Aorta (tissue), 5 donors: ENCODE measurements at places on chromosomes 12 and 14. TPM values are rescaled to one million over a fixed set of nuclear protein-coding genes. Genes with fewer than 3 reads are reported as not detected.

GRCh38 chr14:103729496-103730448 lies 14.2 kb downstream of the ZFYVE21 start:
- no peak for DNase-seq
- H3K4me1 ChIP-seq, result no peaks in the 10 kb centered on the region
- peaks cover 5% of the 10 kb centered on the region for H3K36me3 ChIP-seq
- no peak overlapping the region for H3K27ac ChIP-seq
- H3K4me3 ChIP-seq, result no peak overlapping the region

DNA sequence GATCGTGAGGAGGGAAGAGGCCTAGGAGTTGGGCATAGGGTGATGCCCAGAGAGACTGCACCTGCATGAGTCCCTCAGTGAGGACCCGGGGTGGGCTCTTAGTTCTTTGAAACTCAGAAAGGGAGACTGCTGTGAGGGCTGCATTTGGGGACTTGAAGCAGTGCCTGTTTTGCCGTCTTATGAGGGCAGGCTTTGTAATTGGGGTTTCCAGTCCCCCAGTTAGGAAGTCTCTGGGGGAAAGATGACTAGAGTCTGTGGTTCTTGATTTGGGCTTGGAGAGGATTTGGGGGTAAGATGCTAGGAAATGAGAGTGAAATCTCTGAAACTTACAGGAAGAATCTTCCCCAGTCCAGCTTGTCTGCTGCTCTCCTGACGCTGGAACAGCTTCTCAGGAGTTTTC lies 99.6 kb downstream of the ARF6 start:
- no peaks in the 10 kb centered on the region for H3K4me1 ChIP-seq
- no peaks in the 10 kb centered on the region for H3K27me3 ChIP-seq
- no peak for DNase-seq

DNA sequence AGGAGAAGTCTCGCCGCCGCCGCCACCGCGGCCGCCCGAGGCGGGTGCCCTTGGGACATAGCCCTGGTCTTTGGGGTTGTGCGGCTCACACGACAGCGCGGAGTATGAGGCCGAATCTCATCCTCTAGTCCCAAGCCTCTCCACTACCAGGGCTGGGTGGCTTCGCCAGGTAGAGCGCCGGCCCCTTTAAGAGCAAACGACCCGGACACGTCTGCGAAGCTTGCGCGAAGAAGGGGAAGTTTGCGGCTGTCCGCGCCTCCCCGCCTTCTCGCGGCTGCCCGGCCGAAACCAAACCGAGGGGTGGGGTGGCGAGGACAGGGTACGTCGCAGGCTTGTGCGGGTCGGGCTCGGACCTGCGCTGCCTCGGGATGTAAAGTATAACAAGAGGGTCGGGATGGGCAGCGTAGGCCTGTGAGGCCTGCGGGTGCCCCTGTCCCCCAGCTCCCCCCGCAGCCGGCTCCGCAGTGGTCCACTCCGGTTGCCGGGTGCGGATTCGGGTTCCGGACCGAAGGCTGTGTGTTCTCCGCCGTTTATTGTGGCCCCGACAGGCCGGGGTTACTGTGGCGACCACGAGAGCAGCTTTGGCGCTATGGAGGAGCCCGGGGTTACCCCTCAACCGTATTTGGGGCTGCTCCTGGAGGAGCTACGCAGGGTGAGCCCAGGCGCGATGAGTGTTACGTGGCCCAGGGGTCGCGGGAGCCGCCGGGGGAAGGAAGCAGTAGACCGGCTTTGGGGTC lies 33.3 kb downstream of the MIA2 start:
- H3K27me3 ChIP-seq, result no peaks in the 10 kb centered on the region
- no peaks in the 10 kb centered on the region for H3K36me3 ChIP-seq
- no peaks in the 10 kb centered on the region for H3K4me1 ChIP-seq
- DNase-seq, result peak; percentile 91
- H3K27ac ChIP-seq, result peak overlapping the region; percentile 47
- peak overlapping the region; percentile 63 for H3K4me3 ChIP-seq

DNA sequence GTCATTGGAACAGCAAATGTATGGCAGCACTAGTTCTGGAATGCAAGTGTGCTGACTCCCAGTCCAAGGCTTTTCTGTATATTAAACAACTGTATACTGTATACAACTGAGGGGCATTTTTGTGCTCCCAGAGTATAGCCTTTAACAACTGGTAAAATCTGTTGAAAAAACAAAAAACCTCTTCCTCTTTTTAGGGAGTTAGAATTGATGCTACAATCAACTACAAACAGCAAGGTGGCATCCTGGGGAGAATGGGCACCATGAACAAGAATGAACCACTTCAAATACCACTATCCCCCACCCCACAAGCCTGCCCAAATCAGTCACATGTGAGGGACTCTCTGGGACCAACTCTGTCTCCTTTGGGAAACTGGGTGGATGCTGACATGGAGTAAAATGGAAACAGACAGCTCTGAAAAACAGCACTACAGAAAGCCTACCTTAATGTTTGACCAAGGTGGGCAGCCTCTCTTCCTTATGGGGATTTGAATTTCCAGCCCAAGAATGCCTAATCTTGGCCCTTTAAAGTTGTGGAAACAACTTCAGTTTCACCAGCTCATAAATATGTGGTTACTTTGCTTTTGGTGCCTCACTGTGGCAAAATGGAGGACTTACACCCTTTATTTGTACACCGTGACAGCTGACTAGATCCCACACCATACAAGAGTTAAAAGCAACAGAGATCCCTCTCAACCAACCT lies 7.5 kb downstream of the VTI1B start:
- no peaks in the 10 kb centered on the region for H3K4me1 ChIP-seq
- no peaks in the 10 kb centered on the region for H3K27me3 ChIP-seq
- H3K4me3 ChIP-seq, result no peak overlapping the region
- no peak for DNase-seq
- no peaks in the 10 kb centered on the region for H3K36me3 ChIP-seq
- H3K27ac ChIP-seq, result no peak overlapping the region

DNA sequence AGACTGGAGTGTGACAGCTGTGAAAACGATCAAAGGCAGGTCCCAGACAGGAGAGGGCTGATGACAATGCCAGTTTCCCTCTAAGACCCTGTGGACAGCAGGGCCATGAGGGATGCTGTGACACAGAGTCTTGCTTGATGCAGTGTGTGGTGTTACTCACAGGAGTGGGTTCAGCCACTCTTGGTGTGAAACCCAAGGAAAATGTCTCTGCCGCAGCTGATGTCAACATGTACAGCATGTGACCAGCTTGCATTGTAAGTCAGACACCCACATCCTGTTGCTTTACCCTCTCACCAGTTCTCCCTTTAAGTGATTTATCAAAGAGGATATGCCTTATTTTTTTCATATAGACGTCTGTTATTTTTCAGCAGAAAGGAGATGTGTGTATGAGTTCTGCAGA lies 268.6 kb downstream of the BTG1 start:
- H3K4me1 ChIP-seq, result no peaks in the 10 kb centered on the region
- no peaks in the 10 kb centered on the region for H3K27me3 ChIP-seq
- peak; percentile 76 for DNase-seq
- H3K4me3 ChIP-seq, result no peak overlapping the region

DNA sequence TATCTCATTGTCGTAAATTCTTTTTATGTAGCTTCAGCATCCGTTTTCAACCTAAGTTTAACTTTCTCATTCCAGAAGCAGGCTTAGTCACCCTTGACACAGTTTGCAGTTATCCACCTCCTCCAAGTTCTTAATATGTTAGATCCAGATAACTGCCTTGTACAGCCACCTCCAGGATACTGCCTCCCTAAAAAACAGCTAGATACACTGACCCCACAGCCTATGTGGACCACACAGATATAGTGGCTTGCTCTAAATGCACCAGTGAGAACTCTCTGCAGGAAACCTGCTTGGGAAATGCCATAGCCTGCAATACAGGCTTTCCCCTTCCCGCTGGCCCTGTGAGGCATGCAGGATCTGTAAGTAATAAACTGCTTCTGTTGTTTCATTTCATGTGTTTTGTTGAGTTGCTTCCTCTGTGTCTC lies 11.1 kb upstream of the RTL1 start:
- no peak overlapping the region for H3K4me3 ChIP-seq
- H3K4me1 ChIP-seq, result no peaks in the 10 kb centered on the region
- H3K27me3 ChIP-seq, result no peaks in the 10 kb centered on the region
- DNase-seq, result no peak
- H3K36me3 ChIP-seq, result no peaks in the 10 kb centered on the region

- no peak overlapping the region for H3K27ac ChIP-seq
- H3K36me3 ChIP-seq, result no peaks in the 10 kb centered on the region
- H3K4me3 ChIP-seq, result no peak overlapping the region
- H3K4me1 ChIP-seq, result no peaks in the 10 kb centered on the region
- no peak for DNase-seq
Measured at GRCh38 chr12:75672200-75672599, 160.8 kb upstream of the KRR1 start.

- H3K36me3 ChIP-seq, result peaks cover 7% of the 10 kb centered on the region
- no peaks in the 10 kb centered on the region for H3K27me3 ChIP-seq
- no peaks in the 10 kb centered on the region for H3K4me1 ChIP-seq
Measured at GRCh38 chr14:22839159-22839779, 2.9 kb downstream of the MMP14 start.

KRT1 gene
- total RNA-seq, result not detected

SERPINA10 gene
- total RNA-seq, result not detected

IL22 gene
- not detected for total RNA-seq
